ENCODE measurements at places on chromosomes 6 and 20.
A peak's percentile ranks its signal among the peaks of the same experiment; 100 is the strongest.

GRCh38 chr6:44921798-44922197 is 406.3 kb upstream of the RUNX2 start:
- no peak for DNase-seq

DNA sequence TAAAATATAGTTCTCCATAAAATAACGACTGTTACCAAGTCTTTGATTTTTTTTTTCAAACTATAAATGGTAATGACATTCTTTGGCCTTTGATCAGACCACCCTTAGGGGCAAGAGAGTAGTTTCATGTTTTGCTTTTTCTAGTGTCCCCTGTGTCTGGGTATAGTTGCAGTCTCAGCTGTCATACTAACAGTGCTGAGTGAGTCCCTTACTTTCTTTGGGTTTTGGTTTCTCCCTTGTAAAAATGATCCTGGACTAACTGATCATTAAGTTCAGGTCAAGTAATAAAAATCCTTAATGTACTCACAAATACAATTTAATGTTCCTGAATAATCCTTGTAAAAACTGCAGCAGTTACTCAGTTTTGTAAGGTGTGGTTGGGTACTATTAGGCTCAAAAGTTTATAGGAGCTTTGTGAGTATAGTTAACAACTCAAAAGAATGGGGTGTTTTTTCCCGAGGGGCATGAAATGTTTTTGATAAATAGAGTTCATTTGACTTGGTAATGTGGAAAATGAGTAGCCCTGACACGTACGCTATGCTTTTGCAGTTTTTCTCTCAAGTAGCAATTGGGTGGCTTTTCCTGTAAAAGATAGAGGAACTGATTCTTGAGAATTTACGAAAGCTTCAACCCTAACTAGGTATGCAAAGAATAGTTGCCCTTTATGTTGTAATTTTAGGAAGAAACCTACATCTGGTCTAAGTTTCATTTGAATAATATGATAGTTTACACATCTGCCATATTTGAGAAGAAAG is 6.2 kb downstream of the PTPN1 start:
- DNase-seq, result peak; percentile 80

DNA sequence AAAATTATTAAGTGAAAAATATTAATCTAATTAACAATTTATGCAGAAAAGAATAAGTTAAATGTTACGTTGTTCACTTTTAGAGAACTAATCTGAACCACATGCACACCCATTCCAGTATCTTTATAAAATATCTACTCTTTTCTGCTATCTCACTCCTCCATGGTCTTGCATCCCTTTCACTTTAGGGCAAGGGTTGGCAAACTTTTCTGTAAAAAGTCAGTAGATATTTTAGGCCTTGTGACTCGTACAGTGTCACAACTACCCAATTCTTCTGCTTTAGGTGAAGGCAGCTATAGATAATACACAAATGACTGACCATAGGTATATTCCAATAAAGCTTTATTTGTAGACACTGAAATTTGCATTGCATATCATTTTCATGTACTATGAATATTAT is 39.7 kb upstream of the SUPT3H start:
- no peak for DNase-seq

DNA sequence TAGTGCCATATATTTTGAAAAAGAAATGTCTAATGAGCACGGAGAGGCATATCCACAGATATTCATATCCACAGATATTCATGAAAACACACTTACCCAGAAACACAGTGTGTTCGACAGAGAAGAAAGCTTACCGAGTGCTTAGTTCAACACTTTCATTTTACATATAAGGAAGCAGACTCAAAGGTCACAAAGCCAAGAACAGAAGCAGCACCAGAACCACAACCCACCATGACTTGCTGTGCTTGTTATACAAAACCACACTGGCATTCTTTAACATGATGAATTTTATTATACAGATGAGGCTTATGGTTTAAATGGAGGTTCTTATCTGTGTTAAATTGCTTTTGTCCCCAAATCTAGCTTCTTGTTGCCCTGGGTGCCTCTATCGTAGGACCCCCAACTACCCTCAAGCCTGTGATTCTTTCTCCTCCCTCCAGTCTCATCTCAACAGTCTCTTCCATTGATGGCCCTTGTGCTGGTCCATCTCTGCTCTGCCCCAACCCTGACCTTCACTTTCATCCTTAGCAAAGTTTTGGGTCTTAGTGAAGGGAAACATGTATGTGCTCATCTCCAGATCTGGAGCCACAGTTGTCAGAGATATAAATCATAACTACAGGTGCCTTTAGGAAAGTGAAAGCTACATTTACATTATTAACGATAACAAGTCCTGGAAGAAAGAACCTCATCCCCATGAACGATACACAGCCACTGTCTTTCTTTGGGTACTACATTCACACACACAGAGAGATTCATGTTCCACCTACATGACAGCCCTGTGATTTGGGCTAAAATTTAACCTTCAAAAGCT is 40.0 kb downstream of the SF3B5 start:
- peak; percentile 41 for DNase-seq

- DNase-seq, result no peak
Measured at GRCh38 chr6:73666393-73666792, 12.6 kb upstream of the SLC17A5 start.

DNA sequence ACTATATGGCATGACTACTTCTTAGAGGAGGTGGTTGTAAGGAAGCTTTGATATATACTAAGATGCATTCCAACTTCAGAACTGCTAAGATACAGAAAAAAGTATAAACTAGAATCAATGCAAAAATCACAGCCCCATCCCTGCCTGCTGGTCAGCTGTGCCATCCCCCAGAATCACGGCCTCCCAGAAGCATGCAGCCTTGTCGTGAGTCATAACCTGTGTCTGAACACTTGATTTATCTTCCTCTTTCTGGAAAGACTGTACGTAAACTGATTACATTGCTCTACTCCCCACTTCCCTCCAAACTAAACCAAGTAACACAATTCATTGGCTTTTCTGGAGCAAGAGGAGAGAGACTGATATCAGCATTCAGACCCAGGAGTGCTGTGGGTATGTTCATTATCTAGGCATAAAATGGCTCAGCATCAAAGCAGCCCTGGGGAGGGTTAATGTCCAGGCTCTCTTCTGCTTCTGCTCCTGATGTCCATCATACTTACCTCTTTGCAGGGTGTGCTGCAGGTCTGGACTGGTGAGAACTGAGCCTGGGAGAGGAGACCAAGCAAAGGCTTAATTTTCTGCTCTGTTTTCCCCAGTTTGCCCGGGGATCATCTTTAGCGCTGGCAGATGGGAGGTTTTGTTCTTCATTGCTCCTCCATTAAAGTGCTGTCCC is 18.4 kb downstream of the SCP2D1 start:
- DNase-seq, result peak; percentile 75

GRCh38 chr6:164247106-164247505 is 832.6 kb downstream of the QKI start:
- DNase-seq, result no peak

DNA sequence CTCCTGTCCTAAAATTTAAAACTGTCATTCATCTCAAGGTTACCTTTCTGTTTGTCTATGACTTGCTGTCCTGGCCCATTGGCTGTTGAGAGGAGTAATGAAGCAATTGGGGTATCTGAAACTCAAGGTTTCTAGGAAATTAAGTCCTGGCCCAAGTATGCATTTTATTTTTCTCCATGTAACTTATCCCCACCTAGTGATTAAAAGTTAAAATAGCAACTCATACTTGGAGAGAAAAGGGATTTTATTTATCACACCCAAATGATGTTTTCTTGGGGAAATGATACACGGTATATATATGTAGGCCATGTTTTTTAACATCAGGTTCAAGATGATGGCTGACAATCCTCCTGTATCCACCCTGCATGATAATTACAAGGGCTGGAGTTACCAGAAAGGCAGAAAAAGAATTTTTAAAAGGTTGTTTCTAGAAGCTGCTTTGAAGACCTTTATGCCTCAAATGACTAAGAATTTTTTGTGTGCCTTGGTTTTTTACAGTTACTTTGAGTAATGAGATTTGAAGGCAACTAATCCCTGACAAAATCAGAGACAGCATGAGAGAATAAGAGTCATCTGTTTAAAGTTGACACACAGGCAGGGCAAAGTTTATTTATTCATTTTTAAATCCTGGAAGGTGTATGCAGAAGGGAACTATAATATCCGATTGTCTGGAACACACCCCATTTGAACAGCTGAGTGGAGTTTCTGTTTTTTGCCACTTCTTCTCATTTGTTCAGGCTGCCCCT is 28.9 kb upstream of the C6orf58 start:
- no peak for DNase-seq

DNA sequence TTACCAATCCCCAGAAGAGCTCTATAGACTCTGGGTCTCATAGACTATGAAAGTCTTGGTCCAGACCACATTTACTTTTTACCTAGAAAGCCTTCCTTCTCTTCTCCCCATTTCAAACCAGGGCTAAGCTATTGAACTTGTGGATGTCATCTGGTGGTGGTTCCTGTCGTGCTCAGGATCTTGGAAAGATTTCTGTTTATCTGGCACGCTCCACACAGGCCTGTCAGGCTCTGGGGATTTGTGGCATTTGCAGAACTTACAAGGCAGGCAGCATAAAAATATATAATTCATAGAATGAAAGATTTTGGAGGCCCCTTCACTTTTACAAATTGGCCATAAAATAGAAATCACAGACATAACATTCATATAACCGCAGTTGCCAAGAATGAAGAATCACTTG is 188.1 kb downstream of the UST start:
- DNase-seq, result no peak

- no peak for DNase-seq
Measured at GRCh38 chr6:127247114-127248096, 19.3 kb upstream of the RNF146 start.

DNA sequence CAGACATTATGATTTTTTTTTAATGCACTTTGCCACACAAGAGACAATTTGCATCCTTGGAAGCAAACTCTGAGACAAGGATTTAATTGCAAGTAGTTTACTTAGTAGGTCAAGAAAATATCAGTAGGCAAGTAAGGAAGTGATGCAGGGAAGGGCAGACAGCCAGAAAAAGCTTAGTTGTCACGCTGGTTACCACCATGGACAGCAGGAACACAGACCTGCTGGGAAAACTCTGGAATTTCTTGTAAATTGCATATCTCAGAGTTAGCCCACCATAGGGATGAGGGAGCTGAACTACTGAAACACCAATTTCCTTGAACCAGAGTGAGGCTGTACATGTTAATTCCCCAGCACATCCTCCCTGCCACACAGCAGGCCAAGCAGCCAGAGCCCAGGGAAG is 92.7 kb downstream of the L3MBTL3 start:
- no peak for DNase-seq

DNA sequence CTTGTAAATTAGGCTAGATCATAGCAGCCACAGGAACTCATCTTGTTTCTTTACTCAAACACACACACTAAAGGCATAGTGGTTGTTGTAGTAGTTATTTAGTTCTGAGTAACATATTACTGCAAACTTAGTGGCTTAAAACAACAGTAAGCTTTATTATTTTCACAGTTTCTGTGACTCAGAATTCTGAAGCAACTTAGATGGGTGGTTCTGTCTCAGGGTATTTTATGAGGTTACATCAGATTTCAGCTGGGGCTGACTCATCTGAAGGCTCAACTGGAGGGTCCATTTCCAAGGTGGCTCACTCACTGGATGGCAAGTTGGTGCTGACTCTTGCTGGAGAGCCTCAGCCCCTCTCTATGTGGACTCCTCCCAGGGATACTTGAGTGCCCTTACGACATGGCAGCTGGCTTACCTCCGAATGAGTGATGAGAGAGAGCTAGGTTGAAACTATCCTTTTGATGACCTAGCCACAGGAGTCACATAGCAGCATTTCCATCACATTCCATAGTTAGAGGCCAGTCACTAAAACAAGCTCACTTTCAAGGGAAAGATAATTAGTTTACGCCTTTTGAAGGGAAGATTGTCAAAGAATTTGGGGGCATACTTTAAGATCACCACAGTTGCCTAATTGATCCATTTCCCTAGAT is 136.5 kb upstream of the PRND start:
- DNase-seq, result no peak

GRCh38 chr6:159830501-159831372 is 30.7 kb downstream of the PNLDC1 start:
- DNase-seq, result no peak

DNA sequence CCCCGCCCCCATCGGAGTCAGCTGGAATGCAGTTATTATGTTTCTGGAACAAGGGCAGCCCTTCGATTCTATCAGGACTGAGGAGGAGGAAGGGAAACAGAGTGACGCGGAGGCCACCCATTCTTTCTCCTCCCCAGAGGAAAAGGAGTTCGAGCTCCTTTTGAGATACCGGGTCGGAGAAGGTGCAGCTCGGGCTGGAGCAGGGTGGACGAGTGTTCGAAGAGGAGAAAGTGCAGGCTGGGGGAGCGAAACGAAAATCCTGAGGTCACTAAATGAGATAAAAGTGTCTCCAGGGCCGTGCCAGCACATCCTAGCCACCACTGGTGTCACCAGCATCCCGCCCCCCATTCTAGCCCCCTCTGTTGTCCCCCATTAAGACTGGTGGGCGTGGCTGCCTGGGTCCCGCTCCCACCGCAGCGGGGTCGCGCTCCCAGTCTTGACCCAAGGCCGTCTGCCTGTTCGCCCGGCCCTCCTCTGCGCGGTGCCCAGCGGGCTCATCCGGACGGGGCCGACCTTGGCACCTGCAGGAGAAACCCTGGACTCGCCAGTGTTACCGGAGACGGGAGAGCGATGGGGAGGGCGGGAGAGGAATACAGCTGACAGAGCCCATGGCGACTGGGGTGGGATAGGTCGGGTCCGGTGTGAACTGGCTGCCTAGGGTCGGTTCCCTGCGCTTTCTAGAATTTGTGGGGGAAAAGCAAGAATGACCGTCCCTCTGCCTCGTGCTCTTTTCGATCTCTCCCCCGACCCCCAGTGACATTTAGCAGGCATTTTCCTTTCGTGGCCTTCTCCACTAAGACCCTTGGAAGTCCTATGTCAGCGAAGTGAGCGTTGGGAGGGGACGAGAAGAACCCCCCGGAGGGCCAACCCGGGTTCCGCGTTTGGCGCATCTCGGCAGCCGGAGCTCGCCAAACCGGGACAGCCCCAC is 16.2 kb downstream of the FOXA2 start:
- DNase-seq, result no peak

DNA sequence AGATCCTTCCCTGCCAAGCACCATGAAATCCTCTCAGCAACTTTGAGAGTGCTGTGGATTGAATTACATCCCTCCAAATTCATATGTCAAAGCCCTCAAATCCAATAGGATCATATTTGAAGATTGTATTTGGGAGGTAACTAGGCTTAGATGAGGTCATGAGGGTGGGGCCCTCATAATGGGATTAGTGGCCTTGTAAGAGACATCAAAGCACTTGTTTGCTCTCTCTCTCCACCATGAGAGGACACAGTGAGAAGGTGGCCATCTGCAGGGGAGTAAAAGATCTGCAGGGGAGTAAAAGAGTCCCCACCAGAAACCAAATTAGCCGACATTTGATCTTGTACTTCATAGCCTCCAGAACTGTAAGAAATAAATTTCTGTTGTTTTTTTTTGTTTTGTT is 298.2 kb downstream of the SAMD5 start:
- no peak for DNase-seq

DNA sequence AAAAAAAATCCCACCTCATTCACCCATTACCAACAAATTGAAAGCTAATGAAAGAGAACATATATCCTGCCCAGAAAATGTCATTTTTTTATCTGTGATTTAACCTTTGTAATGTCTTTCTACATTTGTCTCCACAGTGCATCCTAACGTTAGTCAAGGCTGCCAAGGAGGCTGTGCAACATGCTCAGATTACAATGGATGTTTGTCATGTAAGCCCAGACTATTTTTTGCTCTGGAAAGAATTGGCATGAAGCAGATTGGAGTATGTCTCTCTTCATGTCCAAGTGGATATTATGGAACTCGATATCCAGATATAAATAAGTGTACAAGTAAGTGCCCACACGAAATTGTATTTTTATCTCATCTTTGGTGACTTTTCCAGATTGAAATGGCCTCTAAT is 30.0 kb downstream of the RSPO3 start:
- no peak for DNase-seq

- peak; percentile 73 for DNase-seq
Measured at GRCh38 chr20:1741309-1742048, 83.9 kb upstream of the SIRPG start.

- no peak for DNase-seq
Measured at GRCh38 chr6:72811971-72812421, 190.1 kb downstream of the KCNQ5 start.

All from inflammatory macrophage treated with lipopolysaccharide for 1 hour (primary cell).